ENCODE measurements at places on chromosomes 2 and 18.

DNA sequence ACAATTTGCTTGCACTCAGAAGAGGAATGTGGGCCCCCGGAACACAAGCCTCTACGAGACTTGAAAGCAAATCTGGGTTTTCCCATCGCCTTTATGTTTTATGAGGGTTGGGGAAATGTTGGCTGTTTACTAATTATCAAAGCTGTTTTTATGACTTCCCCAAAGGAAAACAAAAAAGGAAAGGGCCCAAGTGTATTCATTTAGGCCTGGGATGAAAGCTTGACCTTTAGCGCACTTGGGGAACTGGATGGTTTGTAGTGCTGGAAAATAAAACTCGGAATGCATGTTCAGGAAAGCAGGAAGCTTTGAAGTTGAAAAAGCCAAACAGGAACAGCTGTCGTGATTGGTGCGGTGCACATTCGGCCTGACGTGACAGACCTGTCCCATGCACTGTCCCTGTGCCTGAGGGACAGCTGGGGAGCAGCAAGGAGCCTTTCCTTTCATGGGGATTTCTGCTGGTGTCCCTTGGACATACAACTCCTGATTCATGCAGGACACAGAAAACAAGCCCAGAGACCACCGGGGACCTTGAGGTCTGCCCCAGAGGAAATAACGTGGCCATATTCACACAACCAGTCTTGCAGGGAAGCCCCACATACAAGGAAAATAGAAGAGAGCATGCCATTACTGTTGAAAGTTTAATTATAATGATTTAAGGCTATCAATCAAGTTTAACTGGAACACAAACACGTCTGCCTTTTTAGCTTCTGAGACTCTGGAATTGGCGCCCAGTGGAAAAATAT is 169.7 kb upstream of the APCDD1 start:
- DNase-seq: no peak

DNA sequence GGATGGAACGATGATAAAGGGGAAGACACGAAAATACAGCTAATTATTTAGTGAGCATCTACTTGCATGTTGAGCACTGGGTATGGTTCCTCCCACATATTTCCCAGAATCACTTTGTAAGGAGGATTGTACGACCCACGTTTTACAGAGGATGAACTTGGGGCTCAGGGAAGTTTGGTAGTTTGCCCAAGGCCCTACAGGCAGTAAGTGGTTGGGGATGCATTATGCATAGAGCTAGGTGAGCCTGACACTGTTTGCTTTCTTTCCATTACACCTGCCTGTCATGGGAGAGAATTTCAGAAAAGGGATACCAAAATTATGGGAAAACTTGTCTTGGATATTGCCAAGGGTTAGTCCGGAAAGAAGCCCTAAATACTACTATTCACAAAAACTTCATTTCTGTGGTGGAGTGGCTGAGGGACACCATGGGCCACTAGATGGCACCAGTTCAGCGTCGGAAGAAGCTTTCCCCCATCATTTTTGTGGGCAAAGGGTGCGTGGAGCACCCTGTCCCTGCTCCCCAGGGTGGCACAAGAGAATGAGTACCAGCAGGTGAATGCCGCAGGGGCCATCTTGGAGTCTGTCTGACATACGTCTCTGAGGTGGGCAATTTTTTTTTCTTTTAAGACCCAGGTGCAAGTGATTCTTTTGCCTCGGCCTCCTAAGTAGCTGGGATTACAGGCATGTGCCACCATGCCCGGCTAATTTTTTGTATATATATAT is 23.5 kb upstream of the C18orf32 start:
- peak; percentile 65 for DNase-seq

DNA sequence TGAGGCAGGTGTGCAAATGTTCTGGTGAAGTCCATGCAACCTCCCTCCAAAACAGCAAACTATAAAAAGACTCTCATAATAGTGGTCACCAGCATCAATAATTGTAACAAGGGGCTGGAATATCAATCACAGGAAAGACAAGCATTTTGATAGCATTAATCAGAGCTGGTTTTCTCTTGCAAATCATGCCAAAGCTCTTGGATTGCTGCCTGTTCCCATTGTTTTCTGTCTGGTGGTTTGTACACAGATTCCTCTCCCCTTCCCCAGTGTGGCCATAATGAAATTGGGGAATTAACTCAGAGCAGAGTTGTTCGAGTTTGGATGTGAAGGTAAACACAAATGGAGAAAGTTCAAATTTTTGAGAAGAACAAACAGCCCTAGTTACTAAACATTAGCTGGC is 134.2 kb downstream of the CDCA7 start:
- no peak for DNase-seq

DNA sequence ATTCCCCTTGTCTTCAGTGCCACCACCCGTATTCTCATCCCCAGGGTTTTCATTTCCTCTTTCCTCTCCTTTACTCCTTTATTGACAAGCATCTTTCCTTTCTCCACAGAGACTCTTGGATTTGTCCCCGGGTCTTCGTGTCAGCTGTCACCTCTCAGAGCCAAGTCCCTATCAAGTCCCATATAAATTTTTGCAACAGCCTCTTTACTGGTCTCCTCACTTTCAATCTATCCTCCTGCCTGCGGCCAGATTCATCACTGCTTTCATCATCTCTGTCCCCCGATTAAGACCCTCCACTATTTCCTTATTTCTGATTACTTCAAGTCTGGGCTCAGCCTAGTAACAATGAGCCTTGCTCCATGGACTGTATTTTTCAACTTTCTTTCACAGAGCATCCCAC is 113.8 kb downstream of the CTAGE1 start:
- no peak for DNase-seq

DNA sequence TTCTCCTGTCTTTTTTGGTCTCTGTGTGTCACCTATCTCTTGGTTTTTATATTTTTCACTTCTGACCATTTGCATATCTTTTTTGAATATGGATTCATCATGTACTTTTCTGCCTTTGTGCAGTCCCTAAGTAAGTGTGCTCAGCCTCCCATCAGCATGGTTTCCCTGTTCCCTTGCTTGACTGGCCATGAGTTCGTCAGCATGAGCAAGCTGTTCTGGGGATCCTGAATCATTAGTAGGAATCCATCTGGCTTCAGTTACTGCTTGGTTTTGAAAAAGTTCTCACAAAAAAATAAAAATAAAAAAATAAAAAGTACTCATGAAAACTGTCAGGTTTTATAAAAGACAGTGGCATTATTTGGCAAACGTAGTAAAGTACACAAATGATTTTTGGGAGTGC is 144.1 kb downstream of the NCOA1 start:
- DNase-seq: no peak

- no peak for DNase-seq
These were observed 961.6 kb upstream of the LRRTM1 start for GRCh38 chr2:81266106-81266505.

DNA sequence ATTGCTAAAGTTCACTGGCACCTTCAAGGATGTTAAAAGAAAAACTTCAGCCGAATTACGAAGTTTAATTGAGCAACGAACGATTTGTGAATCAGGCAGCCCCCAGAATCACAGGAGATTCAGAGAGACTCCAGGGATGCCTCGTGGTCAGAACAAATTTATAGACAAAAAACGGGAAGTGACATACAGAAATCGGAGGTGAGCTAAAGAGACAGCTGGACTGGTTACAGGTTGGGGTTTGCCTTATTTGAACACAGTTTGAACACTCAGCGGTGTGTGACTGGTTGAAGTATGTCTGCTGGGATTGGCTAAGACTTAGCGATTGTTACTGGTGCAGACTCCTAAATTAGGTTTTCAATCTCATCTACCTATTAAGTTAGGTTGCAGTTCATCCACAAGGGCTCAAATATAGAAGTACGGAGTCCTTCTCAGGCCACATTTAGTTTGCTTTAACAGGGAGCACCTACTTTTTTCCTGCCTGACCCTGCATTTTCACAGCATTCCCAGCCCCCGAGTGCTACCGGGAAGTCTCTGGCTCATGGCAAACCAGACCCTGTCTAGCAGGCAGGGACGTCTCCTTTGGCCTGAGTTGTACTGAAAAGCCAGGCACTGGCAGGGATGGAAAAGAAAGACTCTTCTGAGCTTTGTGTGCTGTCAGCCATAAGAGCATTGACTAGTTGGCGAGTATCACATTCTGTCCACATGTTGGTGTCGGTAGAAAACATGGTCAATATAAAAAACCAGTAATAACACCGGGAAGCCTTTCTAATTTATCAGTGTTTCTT is 41.1 kb downstream of the CDCA7 start:
- DNase-seq: no peak

DNA sequence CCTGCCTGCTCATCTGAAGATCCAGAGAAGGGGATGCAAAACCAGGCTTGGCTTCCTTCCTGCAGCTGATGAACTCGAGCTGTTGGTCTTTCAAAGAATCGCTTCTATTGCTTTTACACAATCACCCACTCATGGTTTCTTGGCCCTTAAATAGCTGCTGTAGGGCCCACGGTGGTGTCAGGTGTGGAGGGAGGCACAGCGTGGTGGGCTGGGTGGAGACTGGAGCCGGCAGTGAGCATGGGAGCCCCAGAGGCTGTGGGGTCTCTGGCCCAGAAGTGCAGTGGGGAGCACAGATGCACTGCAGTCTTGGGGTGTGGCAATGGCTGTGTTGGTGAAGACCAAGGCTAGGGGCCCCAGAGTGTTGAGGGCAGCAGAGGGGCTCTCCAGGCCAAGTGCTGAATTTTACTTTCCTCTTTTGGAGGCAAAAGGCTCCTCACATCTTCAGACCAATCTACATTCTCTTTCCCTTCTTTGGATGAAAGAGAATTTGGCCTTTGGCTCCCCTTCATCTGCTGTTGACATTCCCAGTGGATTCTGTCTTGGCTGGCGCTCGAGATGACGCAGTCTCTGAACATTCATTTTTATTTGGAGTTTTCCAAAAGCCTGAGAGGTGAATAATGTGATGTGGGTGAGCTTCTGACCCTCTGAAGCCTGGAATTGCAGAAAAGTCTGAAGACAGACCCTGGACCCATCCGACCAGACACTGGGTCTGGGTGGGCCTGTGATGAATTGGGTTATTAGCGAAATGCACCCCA is 70.1 kb upstream of the ASB18 start:
- DNase-seq: no peak

- no peak for DNase-seq
These were observed 22.7 kb downstream of the MPPE1 start for GRCh38 chr18:11885278-11885947.

DNA sequence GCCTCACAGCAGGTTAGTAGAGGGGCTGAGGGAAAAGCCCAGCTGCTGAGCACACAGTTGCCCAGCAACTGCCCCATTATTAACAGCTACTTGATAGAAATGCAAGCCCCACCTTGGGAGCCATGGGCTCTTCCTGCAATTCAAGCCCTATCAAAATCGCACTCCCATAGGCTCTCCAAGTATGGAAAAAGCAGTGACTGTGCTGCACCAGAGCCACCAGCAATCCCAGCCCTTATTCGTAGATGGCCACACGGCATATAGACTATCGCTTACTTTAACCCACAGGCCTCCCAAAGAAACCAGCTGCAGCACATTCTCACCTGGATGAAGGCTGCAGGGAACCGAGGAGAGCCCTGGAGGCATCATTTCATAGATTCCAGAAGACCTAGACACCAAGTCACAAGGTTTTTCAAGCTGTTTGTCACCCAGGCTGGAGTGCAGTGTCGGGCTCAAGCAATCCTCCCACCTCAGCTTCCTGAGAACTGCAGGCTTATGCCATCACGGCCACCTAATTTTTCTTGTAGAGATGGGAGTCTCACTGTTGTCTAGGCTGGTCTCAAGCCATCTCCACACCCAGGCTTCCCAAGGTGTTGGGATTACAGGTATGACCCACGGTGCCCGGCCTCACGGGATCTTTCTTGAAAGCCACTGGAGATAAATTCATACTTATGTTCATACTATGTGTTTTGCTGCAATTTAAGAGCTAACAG is 11.3 kb downstream of the NCL start:
- DNase-seq: no peak

DNA sequence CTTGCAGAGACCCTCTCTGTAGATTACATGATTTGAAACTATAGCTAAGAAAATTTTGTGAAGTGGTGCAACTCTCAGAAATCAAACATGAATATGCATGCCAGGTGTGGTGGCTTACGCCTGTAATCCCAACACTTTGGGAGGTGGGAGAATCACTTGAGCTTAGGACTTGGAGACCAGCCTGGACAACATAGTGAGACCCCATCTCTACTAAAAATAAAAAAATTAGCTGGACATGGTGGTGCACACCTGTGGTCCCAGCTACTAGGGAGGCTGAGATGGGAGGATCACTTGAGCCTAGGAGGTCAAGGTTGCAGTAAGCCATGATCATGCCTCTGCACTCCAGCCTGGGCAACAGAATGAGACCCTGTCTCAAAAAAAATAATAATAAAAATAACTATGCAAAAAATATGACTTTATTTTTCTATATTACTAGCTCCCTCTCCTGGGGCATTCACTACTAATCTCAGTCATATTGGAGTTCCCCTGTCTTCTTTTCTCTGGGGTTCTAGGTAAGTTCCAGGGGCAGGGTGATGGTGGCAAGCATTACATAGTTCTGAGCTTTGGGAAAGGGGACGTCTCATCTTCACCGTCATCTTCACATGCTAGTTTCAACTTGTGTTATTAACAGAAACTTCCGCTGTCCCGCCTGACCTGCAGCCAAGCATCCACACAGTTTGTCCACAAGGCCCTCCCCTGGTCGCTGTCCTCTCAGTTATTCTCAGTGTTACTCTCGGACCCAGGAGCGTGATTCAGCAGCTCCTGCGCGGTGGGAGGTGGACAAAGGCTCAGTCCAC is 96.8 kb upstream of the MBOAT2 start:
- DNase-seq: no peak

GRCh38 chr18:29076645-29077044 is 899.7 kb upstream of the CDH2 start:
- DNase-seq: no peak

GRCh38 chr2:208295834-208296233 is 29.8 kb downstream of the PIKFYVE start:
- no peak for DNase-seq

DNA sequence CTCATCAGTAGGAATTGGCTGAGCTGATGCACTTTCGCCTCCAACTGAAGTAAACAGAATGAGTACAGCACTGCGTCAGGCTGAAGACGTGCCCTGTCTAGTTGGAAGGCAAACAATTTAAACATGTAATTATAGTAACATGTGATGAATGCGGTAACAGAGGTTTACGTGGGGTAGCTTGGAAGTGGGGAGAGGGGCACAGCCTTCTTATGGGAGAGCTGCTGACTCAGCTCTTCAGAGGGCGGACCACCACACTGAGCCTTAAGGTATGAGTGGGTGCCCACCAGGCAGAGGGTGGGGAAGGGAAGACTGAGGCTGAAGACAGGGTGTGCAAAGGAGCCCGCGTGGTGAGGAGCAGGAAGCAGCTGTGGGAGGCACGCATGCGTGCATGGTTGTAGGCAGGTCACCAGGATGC is 6.2 kb upstream of the EHD3 start:
- no peak for DNase-seq

DNA sequence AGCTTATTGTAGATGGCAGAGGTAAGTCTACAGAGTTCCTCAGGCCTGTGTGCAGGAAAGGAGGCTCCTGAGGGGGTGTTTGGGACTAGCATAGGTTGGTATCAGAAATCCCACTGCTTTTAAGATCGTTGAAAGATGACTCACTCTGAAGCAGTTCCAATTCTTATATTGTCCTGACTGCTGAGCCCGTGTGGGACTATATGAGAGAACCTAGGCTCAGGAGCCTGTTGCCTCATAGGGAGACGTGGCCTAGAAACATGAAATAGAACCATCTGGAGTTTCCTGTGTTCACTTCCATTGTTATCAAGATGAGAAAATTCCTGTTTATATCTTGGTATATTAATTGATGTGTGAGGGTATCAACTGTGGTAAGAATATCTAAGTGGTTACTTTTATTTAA is 5.7 kb downstream of the CCT7 start:
- DNase-seq: no peak
